ENCODE measurements at places on chromosomes 7 and 10.

- no peak for DNase-seq
Measured at GRCh38 chr7:135664046-135664589, 1.8 kb downstream of the STMP1 start.

DNA sequence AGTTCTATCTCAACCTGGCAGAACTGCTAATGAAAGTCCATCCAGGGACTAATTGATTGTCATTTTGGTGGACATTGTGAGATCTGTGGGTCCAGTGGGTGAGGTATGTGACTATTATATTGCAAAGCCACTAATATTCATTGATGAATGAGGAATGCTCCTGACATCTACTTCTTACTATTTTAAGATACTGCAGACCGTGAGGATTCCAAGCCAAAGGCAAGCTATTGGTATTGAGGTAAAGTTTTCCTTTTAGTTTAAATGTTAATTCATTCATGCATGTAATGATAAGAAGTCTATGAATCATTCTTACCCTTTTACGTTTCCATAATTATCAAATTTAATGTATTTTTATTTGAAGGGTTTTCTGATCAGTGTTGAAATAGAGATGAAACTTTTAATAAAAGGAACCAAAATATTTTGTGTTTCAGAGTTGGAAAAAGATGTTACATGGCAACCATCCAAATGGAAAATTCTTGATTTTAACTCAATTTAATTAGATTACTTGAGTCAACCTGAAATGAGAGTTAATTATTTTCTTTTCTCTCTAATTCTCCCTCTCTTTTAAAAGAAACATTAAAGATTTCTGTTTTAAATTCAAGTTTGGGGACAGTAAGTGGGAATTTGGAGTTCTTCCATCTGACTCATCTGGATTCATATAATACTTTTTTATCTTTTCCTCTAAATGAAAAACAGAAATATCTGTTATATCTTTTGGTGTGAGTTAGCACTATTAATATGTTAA, 39.6 kb downstream of the NUP205 start:
- DNase-seq, result no peak

DNA sequence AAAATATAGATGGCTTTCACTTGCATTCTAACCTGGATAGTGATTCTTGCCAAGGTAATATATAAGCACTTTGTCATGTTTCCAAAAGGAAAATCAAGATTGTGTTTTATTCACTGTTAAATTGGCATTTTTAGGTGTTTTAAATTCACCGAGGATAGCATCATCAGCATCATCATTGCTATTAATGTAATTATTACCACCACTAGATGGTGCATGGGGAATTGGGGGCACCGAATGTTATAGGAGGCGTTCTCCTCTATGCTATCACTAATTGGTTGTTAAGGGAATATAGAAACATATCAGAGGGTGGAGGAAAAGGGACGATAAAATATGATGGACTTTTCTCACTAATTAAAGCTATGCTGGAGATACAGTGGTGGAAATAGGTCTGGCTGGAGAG, 95.5 kb downstream of the CELF2 start:
- DNase-seq, result no peak

DNA sequence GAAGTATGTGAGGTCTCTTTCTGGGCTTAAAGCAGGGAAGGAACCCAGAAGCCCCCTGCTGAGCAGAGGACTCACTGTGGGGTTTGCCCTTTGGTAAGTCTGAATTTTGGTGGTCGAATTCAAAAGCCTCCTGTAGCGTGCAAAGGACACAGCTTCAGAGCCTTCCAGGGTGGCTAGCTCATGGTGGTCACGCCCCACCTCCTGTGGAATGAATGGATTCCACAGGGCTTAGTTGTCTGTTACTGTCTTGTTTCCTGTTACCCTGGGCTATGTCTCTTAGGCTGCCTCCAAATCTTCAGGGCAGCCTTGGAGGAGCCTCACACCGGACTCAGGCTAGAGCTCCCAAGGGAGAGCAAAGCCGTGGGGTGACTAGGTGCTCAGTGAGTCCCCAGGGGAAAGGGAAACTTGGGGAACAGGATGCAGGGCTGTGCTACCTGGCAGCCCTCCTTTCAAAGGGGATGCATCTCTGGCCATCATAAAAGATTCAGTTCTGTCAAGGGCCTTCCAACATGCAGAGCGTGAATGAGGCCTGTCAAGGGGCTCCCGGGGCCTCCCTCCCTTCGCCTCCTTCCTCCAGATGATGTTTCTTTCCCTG, 211.7 kb downstream of the CCSER2 start:
- peak; percentile 64 for DNase-seq

- no peak for DNase-seq
Measured at GRCh38 chr7:159143780-159144757, 598 bp downstream of the VIPR2 start.

- no peak for DNase-seq
Measured at GRCh38 chr7:106317971-106318370, 33.2 kb upstream of the NAMPT start.

GRCh38 chr7:34842782-34843181, 184.8 kb downstream of the NPSR1 start:
- DNase-seq, result no peak

GRCh38 chr10:35940141-35941041, 298.3 kb upstream of the FZD8 start:
- DNase-seq, result no peak

GRCh38 chr10:95423164-95424005, 132.6 kb upstream of the PDLIM1 start:
- no peak for DNase-seq

DNA sequence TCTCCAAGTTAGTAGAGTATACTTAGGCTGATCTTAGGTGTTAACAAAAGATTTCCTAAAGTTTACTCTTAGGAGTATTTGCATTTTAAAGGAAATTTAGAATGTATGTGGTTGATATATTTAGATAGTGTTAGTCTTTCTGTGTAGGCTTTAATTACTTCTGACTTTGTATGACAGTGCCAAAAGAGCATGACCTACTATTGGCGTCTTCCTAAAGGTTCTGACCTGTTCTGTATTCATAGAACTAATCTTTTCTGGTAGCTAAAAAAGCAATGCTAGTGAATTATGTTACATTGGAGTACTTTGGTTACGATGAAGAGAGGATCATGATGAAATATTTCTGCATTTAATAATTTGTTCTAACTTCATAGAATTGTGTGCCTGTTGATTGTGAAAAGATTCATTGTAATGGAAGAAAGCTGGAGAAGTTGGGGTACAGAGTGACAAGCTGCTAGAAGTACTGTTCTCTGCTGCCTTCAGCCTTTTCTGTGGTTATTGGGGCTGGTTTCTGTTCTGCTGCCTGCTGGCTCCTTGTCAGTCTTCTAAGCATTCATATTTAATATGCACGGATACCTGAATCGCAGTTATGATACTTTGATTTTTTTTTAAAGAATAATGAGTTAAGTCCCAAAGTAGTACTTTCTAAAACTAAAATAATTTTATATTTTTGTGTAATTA, 13.2 kb downstream of the WAC start:
- DNase-seq, result no peak

DNA sequence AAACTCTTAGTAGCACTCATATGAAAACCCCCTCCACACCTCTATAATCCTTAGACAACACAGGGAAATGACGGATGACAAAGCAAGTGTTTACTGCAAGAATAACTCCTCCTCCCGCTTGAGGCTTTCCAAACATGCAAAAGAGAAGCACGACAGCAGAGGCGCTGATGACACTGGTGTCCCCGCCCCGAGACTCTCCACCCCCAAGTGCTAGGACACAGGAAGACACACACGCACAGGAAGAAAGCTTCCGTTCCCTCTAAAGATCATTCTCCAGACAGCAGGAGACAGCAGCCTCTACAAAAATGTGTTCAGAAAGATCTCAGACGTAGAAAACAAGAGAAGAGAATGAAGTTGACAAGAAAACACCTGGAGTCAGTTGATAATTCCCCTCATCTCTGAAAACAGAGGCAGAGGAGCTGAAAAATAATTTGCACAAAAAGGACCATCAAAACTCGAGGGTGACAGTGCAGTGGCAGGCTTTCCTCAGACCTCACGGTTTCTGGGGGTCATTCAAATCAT, 90.2 kb downstream of the DLG5 start:
- peak; percentile 44 for DNase-seq

- DNase-seq, result no peak
Measured at GRCh38 chr7:82067628-82068264, 297.9 kb upstream of the HGF start.

- no peak for DNase-seq
Measured at GRCh38 chr10:34726862-34727261, 88.2 kb downstream of the PARD3 start.

DNA sequence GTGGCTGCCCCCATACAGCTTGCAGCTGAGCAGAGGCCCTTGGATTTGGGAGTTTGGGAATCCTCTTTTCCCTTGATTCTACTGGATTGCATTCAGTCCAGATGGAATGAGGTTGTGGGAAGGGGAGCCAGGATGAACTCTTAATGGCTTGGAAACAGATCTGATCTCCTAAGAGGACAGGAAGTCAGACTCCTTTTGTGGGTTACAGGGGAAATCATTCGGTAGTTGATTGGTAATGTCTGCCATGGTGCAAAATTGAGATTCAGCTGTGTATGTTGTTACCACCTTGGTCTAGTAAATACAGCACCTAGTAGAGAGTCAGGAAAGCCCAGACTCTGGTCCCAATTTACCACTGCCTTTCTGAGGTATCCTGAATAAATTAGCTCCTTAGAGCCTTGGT, 144.2 kb upstream of the TNRC18 start:
- DNase-seq, result no peak

GRCh38 chr10:11175823-11176243, 158.2 kb downstream of the CELF2 start:
- no peak for DNase-seq

- no peak for DNase-seq
Measured at GRCh38 chr10:98511876-98512275, 65.1 kb upstream of the HPS1 start.

DNA sequence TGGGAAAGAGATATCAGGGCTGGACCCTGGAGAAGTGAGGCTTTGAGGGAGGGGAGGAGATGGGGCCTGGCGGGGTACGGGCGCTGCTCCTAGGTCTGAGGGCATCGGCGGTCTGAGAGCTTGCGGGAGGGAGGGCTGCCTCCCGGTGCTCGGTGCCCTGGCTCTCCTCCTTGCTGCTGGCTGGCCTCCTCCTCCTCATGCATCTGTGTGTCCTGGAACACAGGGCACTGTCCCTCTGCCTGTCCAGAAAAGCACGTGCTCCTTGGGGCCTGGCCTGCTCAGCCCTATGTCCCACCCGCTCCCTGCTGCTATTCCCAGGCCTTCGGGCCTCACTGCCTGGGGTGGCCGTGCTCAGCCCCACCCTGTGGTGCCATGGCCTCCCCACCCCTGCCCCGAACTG, 166.9 kb downstream of the RNF216 start:
- no peak for DNase-seq

GRCh38 chr7:75987805-75988567, 6.4 kb downstream of the TMEM120A start:
- no peak for DNase-seq

- DNase-seq, result no peak
Measured at GRCh38 chr7:67760971-67761370, 764.3 kb downstream of the TYW1 start.

DNA sequence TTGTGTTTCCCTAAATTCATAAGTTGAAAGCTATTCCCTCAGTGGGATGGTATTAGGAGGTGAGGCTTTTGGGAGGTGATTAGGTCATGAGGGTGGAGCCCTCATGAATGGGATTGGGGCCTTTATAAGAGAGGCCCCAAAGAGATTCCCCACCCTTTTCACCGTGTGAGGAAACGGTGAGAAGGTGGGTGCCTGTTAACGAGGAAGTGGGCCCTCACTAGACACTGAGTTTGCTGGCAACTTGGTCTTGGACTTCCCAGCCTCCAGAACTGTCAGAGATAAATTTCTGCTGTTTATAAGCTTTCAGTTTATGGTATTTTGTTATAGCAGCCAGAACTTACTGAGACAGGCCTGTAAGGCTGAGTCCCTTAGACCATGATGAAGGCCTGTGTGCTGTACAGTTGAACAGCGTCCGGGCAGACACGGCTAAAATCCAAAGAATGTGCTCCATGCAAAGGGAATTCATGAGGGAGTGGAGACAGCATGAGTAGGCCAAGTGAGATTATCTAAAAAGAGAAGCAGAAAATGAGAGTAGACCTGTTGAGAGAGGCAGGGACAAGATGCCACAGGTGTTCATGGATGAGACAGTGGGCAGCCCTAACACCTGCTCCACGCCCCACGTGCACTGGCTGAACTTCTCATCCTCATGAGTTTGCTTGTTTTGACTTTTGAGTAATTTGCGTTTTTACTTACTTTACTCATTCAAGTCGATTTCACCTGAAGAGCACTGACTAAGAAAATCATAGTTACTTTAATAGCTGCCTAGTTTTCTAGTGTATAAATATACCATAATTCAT, 66.9 kb upstream of the SFMBT2 start:
- no peak for DNase-seq

Data from GM04504 (cell line).